ENCODE measurements at places on chromosomes 1 and 21. TPM values are rescaled to one million over a fixed set of nuclear protein-coding genes. Genes with fewer than 3 reads are reported as not detected.

IL12RB2 gene
- 0.89 TPM for total RNA-seq

KRTAP21-1 gene
- total RNA-seq: not detected

GRCh38 chr1:185531838-185532237, 202.4 kb upstream of the HMCN1 start:
- H3K27ac ChIP-seq: no peak overlapping the region
- no peak for DNase-seq
- H3K4me1 ChIP-seq: peaks cover 6% of the 10 kb centered on the region
- H3K4me3 ChIP-seq: no peak overlapping the region
- H3K27me3 ChIP-seq: no peaks in the 10 kb centered on the region

DNA sequence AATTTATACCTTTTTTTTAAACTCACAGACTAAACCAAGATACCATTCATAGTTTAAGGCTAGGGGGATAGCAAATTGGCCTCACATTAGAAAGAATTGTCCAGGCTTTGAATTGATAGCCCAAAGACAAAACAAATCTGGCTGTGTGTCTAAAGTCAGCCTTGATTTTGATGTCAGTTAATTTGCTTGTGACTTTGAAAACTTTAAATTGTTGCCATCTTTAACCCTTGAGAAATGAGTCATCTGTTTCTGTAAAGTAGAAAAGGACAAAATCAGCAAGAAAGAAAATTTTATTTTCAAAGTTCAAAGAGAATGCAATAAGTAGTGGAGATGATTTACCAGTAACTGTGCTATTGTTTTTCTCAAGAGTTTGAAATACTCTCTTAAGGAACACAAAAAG, 184.5 kb downstream of the RGS7 start:
- no peaks in the 10 kb centered on the region for H3K4me1 ChIP-seq
- H3K4me3 ChIP-seq: no peak overlapping the region
- DNase-seq: no peak
- H3K27ac ChIP-seq: no peak overlapping the region
- H3K27me3 ChIP-seq: no peaks in the 10 kb centered on the region

KCNQ4 gene
- 0.44 TPM for total RNA-seq

- no peak overlapping the region for H3K4me3 ChIP-seq
- H3K27ac ChIP-seq: no peak overlapping the region
- no peaks in the 10 kb centered on the region for H3K36me3 ChIP-seq
- no peak for DNase-seq
Measured at GRCh38 chr1:162019006-162019405, 4.7 kb downstream of the OLFML2B start.

GRCh38 chr1:119279456-119280381, 88.9 kb upstream of the HAO2 start:
- no peaks in the 10 kb centered on the region for H3K36me3 ChIP-seq
- no peaks in the 10 kb centered on the region for H3K4me1 ChIP-seq
- no peak overlapping the region for H3K27ac ChIP-seq
- H3K4me3 ChIP-seq: no peak overlapping the region
- H3K27me3 ChIP-seq: no peaks in the 10 kb centered on the region
- no peak for DNase-seq

PLPPR4 gene
- 0.22 TPM for total RNA-seq

- no peak for DNase-seq
- no peaks in the 10 kb centered on the region for H3K27me3 ChIP-seq
- H3K27ac ChIP-seq: no peak overlapping the region
- no peaks in the 10 kb centered on the region for H3K4me1 ChIP-seq
- no peaks in the 10 kb centered on the region for H3K36me3 ChIP-seq
Measured at GRCh38 chr1:17743008-17743647, 12.0 kb upstream of the ACTL8 start.

CHIT1 gene
- total RNA-seq: 97.4 TPM

ADAM30 gene
- total RNA-seq: not detected

- DNase-seq: no peak
- H3K36me3 ChIP-seq: no peaks in the 10 kb centered on the region
- H3K27ac ChIP-seq: no peak overlapping the region
- H3K27me3 ChIP-seq: no peaks in the 10 kb centered on the region
- no peak overlapping the region for H3K4me3 ChIP-seq
Measured at GRCh38 chr21:29307718-29308455, 9.2 kb downstream of the BACH1 start.

- no peaks in the 10 kb centered on the region for H3K36me3 ChIP-seq
- H3K4me3 ChIP-seq: no peak overlapping the region
- H3K27me3 ChIP-seq: no peaks in the 10 kb centered on the region
- peak; percentile 58 for DNase-seq
- H3K4me1 ChIP-seq: no peaks in the 10 kb centered on the region
Measured at GRCh38 chr1:1974834-1975233, 28.8 kb downstream of the CFAP74 start.

DNAJC6 gene
- 3.5 TPM for total RNA-seq

ANKRD34A gene
- total RNA-seq: 0.69 TPM

GRCh38 chr1:6880951-6881690, 95.9 kb downstream of the CAMTA1 start:
- no peaks in the 10 kb centered on the region for H3K36me3 ChIP-seq
- H3K27ac ChIP-seq: no peak overlapping the region
- no peaks in the 10 kb centered on the region for H3K27me3 ChIP-seq
- H3K4me3 ChIP-seq: no peak overlapping the region

DNA sequence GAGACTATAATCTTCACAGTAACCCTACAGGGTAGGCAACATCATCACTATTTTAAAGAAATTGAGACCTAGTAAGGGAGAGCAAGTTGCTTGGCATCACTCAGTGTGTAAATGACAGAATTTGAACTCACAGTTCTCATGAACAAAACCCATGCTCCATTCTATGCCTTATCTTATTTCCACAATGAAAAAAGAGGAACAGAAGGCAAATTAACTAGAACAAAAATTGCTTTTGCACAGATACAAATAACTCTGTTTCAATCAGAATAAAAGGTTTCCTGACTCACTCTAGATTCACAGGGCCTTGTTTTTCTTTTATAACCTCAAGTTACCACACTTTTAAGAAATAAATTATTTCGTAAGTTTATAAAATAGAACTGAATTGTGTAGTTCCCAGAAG, 90.1 kb downstream of the UCHL5 start:
- no peak for DNase-seq
- no peaks in the 10 kb centered on the region for H3K36me3 ChIP-seq
- no peak overlapping the region for H3K4me3 ChIP-seq
- no peak overlapping the region for H3K27ac ChIP-seq
- H3K4me1 ChIP-seq: no peaks in the 10 kb centered on the region

KRTAP7-1 gene
- total RNA-seq: not detected

OR2G6 gene
- not detected for total RNA-seq

- H3K36me3 ChIP-seq: no peaks in the 10 kb centered on the region
- no peak overlapping the region for H3K4me3 ChIP-seq
- DNase-seq: no peak
- H3K4me1 ChIP-seq: no peaks in the 10 kb centered on the region
- H3K27me3 ChIP-seq: no peaks in the 10 kb centered on the region
- no peak overlapping the region for H3K27ac ChIP-seq
Measured at GRCh38 chr1:233349137-233349536, 21.6 kb downstream of the MAP3K21 start.

ARHGEF10L gene
- total RNA-seq: 34.8 TPM

DNA sequence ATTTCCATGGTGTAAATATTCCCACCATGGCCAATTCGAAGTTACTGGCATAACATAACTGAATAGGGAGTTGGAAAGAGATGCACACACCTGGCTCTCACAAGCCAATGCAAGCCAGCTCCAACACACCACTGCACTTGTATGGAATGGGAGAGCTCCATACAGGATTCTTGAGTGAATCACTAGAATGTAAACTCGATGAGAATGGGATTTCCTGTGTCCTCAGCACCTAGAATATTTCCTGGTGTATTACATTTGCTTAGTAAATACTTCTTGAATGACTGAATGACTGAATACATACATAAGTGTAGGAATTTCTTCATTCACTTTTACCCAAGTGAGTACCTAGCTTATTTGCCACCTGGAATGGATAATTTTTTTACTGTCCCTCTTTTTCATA, 16.2 kb upstream of the PPIE start:
- H3K4me1 ChIP-seq: no peaks in the 10 kb centered on the region
- H3K27me3 ChIP-seq: no peaks in the 10 kb centered on the region
- no peak overlapping the region for H3K27ac ChIP-seq
- DNase-seq: no peak
- no peak overlapping the region for H3K4me3 ChIP-seq
- H3K36me3 ChIP-seq: no peaks in the 10 kb centered on the region

- H3K4me1 ChIP-seq: peaks cover 15% of the 10 kb centered on the region
- H3K4me3 ChIP-seq: peak overlapping the region; percentile 70
- DNase-seq: no peak
Measured at GRCh38 chr1:174158767-174159251, 511 bp upstream of the RABGAP1L start.

ADGRL4 gene
- 13.6 TPM for total RNA-seq

NBL1 gene
- total RNA-seq: 40.9 TPM

NR0B2 gene
- 2.4 TPM for total RNA-seq

DNA sequence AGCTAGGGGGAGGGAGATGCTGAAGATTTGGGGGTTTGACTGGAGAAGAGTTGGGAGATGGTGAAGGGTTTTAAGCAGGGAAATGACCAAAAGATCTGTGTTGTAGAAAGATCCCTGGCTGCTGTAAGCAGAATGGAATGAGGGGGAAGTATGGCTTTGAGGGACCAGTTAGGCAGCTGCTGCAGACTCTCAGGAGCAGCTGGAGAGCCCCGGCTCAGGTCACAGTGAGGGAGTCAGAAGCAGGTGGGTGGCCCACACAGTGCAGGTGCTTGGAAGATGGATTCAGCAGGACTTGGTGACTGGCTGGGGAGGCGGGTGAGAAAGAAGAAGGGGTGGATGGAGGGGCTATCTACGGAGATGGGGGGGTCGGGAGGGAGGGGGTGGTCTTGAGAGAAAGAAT, 35.7 kb downstream of the EDN2 start:
- no peaks in the 10 kb centered on the region for H3K4me1 ChIP-seq
- no peak for DNase-seq
- no peaks in the 10 kb centered on the region for H3K27me3 ChIP-seq
- no peak overlapping the region for H3K27ac ChIP-seq
- no peak overlapping the region for H3K4me3 ChIP-seq
- H3K36me3 ChIP-seq: no peaks in the 10 kb centered on the region

GRCh38 chr1:7856345-7856744, 3.5 kb upstream of the UTS2 start:
- no peak overlapping the region for H3K27ac ChIP-seq
- DNase-seq: no peak

GRCh38 chr1:60427701-60428100, 354.1 kb upstream of the C1orf87 start:
- H3K27me3 ChIP-seq: no peaks in the 10 kb centered on the region
- H3K4me3 ChIP-seq: no peak overlapping the region
- no peak for DNase-seq
- no peak overlapping the region for H3K27ac ChIP-seq

- no peak for DNase-seq
- H3K27me3 ChIP-seq: no peaks in the 10 kb centered on the region
- no peaks in the 10 kb centered on the region for H3K4me1 ChIP-seq
- H3K4me3 ChIP-seq: no peak overlapping the region
Measured at GRCh38 chr1:69766431-69767180, 198.9 kb downstream of the LRRC7 start.

OR2T35 gene
- not detected for total RNA-seq

DENND2C gene
- 6.3 TPM for total RNA-seq

GRCh38 chr1:22271847-22272801, 129.2 kb upstream of the WNT4 start:
- no peaks in the 10 kb centered on the region for H3K27me3 ChIP-seq
- no peak overlapping the region for H3K4me3 ChIP-seq
- no peak overlapping the region for H3K27ac ChIP-seq
- DNase-seq: no peak
- no peaks in the 10 kb centered on the region for H3K4me1 ChIP-seq

All from upper lobe of left lung (tissue), 6 donors.